Amniotic epithelial cell (primary cell): ENCODE measurements at places on chromosomes 3 and 15.

DNA sequence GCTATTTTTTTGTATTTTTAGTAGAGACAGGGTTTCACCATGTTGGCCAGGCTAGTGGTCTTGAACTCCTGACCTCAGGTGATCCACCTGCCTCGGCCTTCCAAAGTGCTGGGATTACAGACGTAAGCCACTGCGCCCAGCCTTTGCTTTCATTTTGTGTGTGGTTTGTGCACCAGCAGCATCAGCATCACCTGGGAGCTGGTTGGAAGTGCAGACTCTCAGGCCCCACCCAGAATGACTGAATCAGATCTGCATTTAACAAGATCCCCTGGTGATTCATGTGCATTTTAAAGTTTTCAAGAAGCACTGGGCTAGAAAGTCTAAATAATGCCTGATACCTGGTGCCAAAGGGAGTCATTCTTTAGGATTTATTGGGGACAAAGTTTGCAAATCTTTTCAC, 73.4 kb upstream of the BNIP2 start:
- no peak for DNase-seq

DNA sequence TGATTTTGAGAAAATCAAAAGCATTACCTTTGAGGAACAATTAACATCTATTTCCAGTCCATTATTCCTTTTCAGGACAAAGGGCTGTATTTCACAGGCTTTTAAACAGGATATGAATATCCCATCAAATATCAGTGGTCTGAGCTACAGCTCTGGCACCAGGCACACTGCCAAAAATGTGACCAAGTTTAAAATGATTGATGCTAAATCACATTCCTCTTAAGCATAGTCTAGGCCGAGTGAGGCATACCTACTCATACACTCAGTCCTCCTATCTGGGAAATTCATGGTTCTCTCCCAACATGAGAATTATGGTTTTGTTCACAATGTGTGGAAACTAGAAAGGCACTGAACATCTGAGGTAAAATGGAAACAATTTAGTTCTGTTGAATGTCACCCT, 683.5 kb downstream of the TUSC7 start:
- DNase-seq = peak; percentile 9

GRCh38 chr3:162206648-162207047, 710.0 kb downstream of the OTOL1 start:
- DNase-seq = no peak

DNA sequence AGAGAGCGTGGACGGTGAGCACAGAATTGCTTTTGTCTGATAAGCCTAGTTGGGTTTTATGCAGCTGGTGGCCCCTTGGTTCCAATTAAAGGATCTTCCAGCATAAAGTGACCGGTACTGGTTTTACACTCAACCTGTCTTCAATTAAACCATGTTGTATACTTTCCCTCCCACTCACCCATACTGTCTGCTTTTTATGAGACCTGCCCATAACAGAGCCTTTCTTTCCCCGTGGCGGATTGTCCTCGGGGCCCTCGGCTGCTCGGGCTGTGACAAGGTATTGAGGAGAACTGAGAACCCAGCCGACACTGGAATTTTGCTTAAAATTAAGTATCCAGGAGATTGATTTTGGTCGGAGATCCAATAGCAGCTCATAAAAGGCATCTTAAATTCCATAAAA, 98.4 kb downstream of the TMEM266 start:
- DNase-seq = no peak

DNA sequence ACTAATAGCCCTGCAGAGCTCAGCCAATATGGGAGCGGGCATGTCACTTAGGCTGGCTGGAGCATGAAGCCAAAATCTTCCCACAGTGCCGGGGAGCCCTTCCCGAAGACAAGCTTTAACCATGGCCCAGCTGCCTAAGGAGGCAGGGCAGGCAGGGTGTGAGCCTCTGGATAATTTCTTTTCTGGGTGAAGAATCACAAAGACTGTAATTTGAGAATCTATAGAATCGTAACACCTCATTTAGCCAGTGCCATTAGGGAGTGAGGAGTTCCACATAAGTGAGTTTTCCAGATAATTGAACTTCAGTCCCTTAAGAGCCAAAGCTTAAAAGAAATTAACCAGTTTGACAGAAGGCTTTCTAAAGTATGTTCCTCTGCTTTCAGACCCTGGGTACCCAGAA, 40.2 kb upstream of the TLE3 start:
- no peak for DNase-seq

GRCh38 chr3:68676136-68676535, 256.2 kb downstream of the TAFA4 start:
- DNase-seq = no peak

GRCh38 chr3:183634707-183635106, 716 bp upstream of the KLHL24 start:
- DNase-seq = no peak

DNA sequence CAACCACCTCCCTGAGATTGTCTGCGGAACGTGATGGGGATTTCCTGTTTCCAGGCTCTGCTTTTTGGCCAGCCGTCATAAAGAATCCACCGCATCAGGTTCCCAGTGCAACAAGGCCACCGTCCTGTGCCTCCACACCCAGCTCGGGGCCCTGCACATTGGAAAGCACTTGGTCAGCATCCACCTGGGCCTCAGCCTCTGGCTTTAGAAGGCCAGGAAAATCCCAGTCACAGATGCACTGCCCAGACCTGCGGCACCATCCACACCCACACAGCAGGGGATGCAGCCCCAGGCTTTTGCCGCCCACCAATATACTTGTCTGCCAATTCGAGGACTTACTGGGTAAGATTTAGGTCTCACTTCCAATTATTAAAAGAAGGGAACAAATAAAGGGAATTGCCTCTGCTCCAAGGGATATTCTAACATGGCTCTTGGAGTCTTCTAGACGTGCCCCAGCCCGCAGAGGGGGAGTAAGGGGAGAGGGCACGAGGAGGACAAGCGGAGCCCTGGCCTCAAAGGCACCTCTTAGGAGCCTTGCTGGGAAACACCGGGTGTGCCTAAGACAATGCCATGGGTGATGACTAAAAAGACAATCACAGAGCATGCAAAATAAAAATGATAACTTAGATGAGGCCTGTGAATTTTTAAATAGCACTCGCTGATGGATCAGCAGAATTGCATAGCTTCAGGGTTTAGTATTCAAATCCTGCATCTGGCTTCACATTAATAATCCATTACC, 169.2 kb downstream of the FOXP1 start:
- DNase-seq = no peak

DNA sequence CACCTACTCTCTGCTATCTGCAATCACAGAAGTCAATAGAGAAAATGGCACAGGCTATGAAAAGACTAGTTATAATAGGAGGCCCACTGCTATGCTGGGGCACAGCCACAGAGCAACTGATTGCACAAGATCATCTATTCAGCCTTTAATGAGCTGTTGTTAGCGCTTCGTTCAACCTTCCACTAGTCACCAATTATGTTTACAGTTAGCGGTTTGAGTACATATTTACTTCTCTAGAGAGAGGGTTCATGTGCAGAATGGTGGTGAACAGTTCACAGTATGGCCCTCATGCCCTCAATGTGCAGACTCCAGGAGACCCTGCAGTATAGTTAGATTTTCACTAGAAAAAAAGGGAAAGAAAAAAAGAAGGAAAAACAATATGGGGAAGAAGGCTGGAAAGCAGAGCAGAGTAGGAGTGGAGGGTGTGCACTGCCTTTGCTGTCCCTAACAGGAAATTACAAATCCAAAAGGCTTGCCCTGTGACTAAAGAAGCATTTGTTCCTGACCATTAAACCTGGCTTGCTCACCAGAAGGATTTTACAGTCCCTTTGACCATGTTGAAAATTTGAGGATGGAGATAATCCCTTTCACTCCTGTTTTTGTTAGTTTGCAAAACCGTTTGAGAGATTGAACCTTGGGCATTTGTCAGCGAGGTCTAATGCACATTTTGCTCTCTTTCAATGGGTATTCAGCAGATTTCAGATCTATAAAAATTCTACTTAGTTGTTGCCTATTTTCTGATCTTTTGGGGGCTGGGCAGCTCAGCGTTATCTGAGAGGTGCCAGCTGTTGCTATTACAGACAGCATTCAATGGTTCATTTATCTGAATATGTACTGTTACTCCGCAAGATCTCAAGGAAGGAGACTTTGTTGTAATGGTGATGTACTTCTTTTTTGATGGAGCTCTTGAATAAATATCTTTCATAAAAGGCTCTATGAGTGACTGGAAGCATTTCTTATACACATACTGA, 296.1 kb downstream of the LSAMP start:
- DNase-seq = no peak

- no peak for DNase-seq
These were observed at the start of gene SLC6A1 for GRCh38 chr3:10992017-10992942. Gene SLC6A1 (plus strand): TSS chr3:10992748. CDS start chr3:11017212, 24,464 bp downstream.

- DNase-seq = no peak
These were observed 60.6 kb upstream of the STAC start for GRCh38 chr3:36319680-36320079.

DNA sequence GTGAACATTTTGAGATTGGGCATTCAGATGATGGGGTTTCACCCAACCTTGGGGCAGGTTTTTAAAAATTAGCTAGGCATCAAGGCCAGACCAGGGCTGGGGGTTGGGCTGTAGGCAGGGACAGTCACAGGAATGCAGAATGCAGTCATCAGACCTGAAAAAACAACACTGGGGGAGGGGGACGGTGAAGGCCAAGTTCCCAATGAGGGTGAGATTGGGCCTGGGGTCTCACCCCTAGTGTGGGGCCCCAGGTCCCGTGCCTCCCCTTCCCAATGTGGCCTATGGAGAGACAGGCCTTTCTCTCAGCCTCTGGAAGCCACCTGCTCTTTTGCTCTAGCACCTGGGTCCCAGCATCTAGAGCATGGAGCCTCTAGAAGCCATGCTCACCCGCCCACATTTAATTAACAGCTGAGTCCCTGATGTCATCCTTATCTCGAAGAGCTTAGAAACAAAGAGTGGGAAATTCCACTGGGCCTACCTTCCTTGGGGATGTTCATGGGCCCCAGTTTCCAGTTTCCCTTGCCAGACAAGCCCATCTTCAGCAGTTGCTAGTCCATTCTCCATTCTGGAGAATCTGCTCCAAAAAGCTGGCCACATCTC, 6.1 kb downstream of the RHO start:
- no peak for DNase-seq

DNA sequence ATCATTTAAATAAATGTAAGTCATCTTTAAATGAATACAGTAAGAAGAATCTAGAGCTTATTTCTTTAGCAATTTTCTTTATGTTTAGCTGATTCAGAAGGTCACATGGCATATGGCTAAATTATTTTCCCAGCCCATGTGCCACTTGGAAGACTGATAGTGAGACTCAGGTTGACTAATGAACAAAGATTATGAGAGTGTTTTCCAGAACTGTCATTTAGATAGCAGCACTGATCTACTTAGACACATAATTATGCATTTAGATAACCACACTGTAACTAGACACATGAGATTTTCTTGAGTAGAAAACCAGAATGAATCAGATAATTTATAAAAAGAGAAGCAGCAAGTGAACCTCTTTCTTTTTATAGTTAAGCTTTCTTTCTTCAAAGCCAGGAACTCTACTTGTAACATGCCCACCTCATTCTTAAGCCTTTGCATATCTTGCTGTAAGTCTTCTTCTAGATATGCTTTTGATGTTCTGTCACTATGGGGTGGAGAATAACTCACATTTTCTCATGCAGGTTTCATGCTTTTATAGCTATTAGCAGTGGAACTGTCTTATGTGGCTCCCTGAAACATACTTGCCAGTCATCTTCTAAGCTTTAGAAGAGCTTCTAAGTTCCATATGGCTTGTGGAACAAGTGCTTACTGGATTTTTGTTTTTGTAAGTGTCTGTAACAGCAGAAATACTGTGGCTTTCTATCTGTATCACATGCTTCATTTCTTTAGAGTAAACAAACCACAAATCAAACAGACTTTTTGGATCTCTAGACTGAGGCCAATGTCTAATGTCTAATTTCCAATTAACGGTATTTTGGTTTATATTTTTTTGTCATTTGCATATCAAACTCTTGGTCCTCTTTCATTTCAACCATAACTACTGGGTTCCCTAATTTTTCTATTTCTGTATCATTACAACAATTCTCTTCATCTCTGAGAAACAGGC, 101.4 kb downstream of the LMLN start:
- no peak for DNase-seq

GRCh38 chr3:53040351-53040820, 5.5 kb downstream of the SFMBT1 start:
- no peak for DNase-seq

GRCh38 chr3:46370839-46371518, at the start of gene CCR5:
Gene CCR5 (plus strand): TSS chr3:46370946. CDS start chr3:46372903, 1,957 bp downstream.
- DNase-seq = peak; percentile 10

- DNase-seq = no peak
These were observed 37.9 kb upstream of the NR2F2 start for GRCh38 chr15:96292635-96293034.

GRCh38 chr3:160312014-160312624, 86.9 kb downstream of the C3orf80 start:
- no peak for DNase-seq

DNA sequence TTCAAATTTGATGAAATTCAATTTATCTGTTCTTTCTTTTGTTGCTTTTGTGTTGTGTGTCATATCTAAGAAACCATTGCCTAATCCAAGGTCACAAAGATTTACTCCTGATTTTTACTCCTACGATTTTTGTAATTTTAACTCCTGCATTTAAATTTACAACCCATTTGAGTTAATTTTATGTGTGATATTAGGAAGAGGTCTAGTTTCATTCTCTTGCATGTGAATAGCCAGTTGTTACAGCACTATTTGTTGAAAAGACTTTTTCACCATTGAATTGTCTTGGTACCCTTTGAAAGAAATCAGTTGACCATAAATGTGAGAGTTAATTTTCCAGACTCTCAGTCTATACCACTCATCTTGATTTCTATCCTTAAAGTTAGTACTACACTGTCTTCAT, 23.9 kb downstream of the CRTAP start:
- DNase-seq = no peak

DNA sequence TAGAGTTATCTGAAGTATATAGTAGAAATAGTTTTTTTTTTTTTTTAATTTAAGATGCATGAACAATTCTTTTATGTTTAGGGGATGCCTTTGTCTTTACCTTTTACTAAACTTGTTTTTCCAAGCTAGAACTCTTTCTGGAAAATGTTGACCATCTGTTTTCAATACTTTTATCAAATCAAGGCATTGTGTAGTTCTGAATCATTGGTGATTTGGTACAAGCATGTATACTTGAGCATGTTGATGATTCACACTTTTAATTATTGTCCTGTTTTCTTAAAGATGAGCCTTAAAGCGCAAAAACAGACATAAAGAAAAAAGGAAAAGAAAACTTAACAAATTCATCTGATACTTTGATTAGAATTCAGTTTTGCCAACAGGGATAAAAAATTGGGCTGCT, 28.3 kb downstream of the PDCD6IP start:
- peak; percentile 19 for DNase-seq

DNA sequence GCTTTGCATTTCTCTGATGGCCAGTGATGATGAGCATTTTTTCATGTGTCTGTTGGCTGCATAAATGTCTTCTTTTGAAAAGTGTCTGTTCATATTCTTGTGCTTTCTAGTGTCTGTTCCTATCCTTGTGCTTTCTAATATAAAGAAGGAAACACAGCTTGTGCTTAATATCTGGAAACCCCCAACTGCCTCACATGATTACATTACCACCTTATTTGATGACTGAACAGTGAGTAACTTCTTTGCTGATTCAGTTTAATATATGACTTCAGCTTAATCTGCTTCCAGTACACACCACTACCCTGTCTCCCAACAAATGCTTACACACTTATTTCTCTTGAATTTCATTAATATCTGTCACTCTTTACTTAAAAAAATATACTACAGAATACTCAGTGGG, 835.1 kb downstream of the EDEM1 start:
- no peak for DNase-seq
